ENCODE measurements at places on chromosomes 6 and 20.

- DNase-seq, result no peak
Measured at GRCh38 chr6:96621983-96622382, 59.1 kb downstream of the FHL5 start.

GRCh38 chr6:13526727-13527670, 39.6 kb upstream of the GFOD1 start:
- DNase-seq, result no peak

GRCh38 chr6:32952817-32953739, at the start of gene HLA-DMA:
Gene HLA-DMA (minus strand): TSS chr6:32953097. CDS start chr6:32953036, 61 bp downstream.
- DNase-seq, result peak; percentile 47

- no peak for DNase-seq
Measured at GRCh38 chr6:70381417-70381782, 31.9 kb upstream of the FAM135A start.

- DNase-seq, result no peak
Measured at GRCh38 chr6:104795363-104795762, 64.4 kb downstream of the HACE1 start.

- DNase-seq, result no peak
Measured at GRCh38 chr20:8808202-8808535, 260.7 kb upstream of the PLCB4 start.

GRCh38 chr6:36242161-36242560, 27.7 kb upstream of the PNPLA1 start:
- no peak for DNase-seq

GRCh38 chr6:106163966-106164877, 78.1 kb downstream of the PRDM1 start:
- peak; percentile 37 for DNase-seq

- DNase-seq, result no peak
Measured at GRCh38 chr20:25299806-25300205, 51.9 kb downstream of the PYGB start.

- DNase-seq, result no peak
Measured at GRCh38 chr6:84027340-84028181, 6.0 kb upstream of the MRAP2 start.

DNA sequence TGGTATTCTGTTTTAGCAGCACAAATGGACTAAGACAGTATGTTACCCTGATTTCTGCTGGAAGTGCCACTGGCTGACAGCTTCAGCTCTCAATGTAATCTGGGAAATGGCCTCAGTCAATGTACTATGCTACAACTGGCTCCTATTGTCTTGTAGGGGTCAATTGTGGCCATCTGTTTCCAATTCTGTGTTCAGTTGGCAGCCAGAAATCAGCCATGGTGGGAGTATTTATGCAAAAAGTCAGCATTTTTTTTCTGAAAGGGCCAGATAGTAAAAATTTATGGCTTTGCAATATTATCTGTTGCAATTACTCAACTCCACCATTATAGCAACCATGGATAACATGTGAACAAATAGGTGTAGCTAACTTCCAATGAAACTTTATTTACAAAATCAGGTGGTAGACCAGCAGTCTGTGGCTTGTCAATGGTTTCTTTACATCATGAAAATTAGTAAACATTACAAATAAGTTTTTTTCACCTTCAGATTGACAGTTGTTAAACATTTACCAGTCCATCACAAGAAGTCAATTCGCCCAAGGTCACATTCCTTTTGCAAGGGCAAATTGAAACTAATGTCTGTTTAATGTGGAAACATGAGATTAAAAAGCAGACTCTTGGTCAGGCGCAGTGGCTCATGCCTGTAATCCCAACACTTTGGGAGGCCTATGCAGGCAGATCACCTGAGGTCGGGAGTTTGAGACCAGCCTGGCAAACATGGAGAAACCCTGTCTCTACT, 58.3 kb upstream of the TSHZ2 start:
- DNase-seq, result no peak

GRCh38 chr6:128848212-128848935, 34.6 kb upstream of the LAMA2 start:
- no peak for DNase-seq

DNA sequence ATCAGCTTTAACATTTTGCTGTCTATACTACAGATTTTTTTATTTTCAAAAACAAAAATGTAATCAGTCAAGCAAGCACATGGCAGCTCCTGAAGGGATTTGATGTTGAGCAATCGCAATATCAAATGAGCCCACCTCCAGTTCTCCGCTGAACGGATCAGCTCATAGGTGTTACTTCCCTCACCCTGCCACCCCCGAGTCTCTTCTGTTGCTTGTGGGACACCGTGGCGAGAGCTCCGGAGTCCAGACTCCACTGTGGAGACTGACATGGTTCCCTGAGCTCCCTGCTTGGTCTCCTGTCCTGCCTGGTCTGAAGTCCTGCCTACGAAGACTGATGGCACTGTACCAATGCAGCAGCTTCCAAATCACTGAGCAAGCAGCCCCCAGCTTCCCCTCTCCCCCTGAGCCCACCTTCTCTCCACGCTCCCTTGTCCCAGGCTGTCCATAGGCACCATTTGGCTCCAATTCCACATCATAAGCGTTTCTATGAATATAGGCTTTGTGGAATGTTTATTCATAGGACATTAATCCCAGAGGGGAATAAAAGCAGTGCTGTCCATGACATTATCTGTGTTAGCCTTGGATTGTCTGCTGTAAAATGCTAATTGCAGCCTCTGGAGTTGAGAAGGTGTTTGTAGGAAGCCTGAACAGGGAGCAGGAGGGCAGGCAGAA, 162.2 kb downstream of the LY86 start:
- DNase-seq, result no peak

- DNase-seq, result no peak
Measured at GRCh38 chr20:47971058-47971791, 185.9 kb upstream of the SULF2 start.

DNA sequence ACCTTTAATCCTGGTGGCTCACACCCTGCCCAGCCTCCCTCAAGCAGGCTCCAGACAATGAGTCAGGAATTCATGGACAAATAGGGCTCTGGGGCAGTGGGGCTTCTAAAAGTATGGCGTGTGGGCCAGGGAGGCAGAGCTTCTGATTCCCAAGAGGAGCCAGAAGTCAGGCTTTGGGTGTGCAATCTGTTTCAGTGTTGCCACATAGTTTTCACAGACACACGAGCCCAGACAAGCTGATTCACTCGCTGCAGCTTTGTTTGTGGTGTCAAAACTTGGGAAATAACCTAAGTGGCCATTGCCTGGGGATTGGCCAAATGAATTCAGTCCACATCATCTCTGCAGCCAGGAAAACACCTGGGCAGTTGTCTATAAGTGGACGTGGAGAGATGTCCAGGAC, 9.2 kb downstream of the PEDS1 start:
- DNase-seq, result no peak

- DNase-seq, result no peak
Measured at GRCh38 chr6:104653781-104654180, 205.9 kb downstream of the HACE1 start.

- no peak for DNase-seq
Measured at GRCh38 chr6:111980143-111980542, 73.8 kb upstream of the CCN6 start.

DNA sequence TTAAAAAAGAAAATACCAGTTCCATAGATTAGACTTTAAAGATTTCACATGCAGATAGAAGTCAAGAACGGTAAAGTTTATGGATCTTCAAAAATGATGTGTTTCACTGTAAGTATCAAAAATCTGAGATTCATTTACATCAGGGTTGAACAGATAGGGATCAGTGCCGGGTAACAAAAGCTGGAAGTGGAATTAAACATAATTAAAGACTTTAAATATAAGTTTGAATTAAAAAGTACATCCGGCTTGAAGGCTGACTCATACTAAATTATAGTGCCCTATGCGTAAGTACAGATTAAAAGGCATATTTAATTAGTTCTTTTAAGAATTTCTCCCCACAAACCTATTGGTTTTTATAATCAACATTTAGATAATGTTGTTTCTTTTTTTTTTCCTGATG, 312.7 kb downstream of the PRL start:
- DNase-seq, result no peak

DNA sequence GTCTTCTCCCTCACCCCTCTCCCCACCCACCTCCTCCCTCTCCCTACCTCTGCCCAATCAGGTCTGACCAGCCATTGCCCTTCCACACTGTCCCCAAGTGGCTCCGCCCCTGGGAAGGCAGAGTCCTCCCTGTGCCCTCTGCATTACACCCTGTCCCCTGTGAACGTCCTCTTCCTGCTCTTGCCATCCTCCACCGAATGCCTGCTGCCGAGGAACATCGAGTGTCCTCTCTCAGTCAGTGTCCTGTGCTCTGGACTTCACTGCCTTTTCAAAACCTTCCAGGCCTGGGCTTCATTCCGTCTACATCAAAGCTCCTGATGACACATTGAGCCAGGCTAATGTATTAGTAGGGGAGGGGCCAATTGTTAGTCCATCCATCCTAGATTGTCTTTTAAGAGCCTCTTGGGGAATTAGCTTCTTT, 3.3 kb upstream of the PACSIN1 start:
- no peak for DNase-seq

- no peak for DNase-seq
Measured at GRCh38 chr20:34388000-34388399, 24.9 kb downstream of the ITCH start.

DNA sequence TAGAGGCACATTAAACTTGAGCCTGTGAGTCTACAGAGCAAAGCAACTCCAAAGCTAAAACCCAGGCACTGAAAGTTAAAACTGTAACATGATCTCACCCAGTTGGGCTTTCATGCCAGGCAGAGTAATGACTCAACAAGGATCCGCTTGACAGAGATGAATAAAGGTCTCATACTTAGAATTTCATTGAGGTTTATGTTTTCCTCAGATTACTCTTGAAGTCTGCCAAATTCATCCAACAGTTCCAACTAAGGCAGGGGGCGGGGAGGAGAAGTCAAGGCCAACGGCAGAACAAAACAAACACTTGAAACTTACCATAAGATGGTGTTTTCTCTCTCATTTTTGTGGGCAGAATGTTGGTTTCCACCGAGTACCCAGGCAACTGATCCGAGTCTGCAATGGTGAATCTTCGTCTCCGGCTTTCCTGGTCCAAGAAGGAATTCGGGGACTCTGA, 54.0 kb upstream of the IPCEF1 start:
- DNase-seq, result no peak

DNA sequence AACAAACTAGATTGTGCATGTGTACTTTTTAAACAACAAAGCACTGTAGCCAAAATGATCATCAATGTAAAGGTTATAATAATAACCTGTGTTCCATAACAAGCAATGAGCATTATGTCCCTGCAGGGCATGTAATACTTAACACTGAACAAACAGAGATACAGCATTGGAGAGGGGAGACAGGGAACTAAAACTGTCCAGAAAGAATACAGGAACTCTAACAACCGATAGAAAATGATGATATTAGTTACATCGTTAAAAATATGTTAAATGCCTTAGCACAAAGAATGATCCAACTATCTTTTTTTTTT, 80.5 kb downstream of the COL9A1 start:
- DNase-seq, result no peak

DNA sequence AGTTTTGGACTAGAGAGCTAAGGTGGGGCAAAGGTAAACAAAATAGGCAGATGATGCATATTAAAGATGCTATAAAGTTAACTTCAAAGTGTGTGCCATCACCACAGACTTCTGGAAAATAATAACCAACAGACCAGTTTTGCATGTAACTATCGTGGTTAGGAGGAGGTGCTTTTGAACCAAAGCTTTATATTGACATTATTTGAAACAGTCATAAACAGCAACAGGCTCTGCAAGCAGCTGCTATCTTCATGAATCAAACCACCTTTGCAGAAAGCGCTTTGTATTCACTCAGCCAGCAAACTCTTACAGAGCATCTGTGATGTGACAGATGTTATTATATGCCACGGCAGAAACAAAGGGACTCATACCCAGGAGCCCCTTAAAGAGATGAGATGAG, 81.9 kb downstream of the CRYBG1 start:
- no peak for DNase-seq

DNA sequence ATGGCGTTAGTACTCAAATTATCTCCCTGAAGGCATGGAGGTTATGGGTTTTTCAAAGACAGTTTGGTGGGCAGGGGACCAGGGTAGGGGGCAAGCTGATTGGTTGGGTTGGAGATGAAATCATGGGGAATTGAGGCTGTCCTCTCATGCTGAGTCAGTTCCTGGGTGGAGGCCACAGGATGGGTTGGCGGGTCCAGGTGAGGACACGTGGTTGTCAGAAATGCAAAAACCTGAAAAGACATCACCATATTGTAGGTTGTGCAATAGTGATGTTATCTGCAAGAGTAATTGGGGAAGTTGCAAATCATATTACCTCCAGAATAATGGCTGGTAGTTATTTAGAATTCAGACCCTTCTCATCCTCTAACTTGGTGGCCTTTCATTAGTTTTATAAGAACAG, 30.1 kb downstream of the GPX6 start:
- no peak for DNase-seq

DNA sequence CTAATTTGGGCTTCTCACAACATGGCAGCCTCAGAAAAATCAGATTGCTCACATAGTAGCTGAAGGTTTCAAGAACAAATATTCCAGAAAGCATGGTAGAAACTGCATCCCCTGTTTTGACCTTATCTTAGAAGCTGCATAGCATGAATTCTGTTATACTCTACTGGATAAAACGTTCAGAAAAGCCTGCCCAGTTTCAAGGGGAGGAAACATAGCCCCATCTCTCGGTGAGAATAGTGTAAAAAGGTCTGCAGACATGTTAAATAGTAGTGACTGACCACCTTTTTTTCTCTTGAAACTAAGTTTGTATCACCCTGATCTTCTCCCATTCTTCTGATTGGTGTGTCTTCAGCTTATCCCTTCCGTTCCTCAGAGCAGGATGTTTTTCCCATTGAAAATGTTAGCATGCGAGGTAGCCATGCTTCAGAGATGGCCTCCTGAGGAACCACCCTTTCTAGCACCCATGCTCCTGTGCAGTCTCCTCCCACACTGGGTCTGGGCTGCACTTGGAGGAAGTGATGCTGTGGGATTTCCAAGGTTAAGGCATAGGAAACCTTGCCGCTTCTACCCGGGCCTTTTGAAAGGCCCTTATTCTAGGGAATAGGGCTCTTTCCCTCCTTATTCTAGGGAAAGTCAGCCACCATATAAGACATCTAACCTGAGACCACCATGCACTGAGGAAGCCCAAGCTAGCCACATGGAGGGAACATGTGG, 50.1 kb downstream of the MARCKS start:
- no peak for DNase-seq

GRCh38 chr6:6696867-6697531, 108.5 kb downstream of the LY86 start:
- DNase-seq, result no peak

DNA sequence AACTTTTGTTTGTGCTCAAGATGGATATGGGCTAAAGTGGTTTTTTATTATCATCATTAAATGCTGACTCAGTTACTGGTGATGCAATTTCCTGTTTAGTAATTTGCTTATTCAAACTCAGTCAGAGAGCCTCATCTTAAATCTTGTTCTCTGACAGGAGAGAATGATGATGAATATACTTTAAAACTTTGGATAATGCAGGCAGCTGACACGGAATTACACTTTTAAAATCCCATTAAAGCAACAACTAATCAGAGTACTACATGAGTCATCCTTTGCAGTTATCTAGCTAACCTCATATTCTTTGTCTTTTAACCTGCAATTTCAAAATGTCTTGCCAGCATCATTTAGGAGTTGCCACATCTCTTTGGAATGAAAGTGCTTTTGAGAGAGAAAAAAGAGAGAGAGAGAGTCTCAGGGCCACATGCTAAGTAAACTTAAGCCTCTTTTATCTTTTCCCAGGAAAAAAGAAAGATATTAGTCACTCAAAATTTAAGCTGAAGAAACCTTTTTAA, 9.2 kb upstream of the C6orf141 start:
- DNase-seq, result no peak

Data from stimulated activated CD8-positive, alpha-beta memory T cell treated with anti-CD3 and anti-CD28 coated beads, Interleukin-15, amount 100 ng/mL, for 4 hours (primary cell).